ENCODE measurements at places on chromosomes 3 and 15.

- DNase-seq = no peak
Observed at GRCh38 chr3:21913791-21914190, 162.8 kb upstream of the ZNF385D start.

GRCh38 chr3:54653456-54654195 is 274.2 kb downstream of the LRTM1 start:
- DNase-seq = no peak

DNA sequence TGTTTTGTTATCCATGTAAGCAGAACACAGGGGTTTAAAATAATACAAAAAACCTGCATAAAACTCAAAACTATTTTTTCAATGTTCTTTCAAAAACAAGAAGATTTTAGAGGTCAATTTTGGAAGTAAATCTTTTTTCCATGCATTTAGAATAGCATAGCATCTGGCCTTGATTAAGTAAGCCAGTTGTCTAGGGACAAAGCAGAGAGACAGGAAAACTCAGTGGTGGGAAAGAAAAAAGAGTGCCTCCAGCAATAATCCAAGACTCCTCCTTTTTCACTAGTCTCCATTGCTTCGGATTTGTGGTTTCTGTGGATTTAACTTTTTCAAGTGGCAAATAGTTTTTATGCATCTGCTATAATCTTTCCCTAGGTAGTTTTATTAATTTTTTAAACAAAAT is 88.9 kb downstream of the SUCNR1 start:
- DNase-seq = no peak

DNA sequence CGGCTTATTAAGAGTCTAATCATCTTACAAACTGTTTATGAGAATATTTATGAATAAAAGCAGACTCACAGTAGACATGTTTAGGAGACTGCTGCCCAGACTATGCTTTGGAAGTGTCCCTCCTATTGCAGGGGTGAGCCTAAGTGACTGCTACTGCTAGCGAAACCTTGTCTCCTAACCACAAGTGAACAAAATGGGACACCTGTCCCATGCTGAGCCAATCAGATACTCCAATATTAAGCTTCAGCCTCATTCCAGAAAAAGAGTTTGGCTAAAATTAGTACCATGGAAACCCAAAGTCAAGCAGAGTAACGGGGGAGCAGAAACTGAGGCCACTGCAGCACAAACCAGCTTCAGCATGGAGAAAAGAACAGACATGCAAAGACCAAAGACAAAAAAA is 4.6 kb downstream of the DENND6A start:
- no peak for DNase-seq

DNA sequence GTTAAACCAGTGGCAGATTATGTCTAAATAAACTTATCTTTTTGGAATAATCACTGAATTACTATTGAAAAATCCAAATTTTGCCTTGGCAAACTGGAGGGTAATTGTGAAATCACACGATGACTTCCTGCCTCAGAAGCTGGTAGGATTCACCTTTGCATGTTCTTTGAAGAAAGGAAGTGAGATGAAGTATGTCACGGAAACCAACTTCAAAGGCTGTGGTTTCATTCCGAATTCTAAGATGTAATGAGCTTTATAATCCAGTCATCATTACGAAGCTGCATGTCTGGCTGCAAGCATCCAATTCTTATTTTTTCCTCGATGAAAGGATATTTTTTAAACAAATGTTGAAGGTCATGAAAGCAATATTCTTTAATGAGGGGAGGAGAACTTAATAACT is 15.0 kb upstream of the ZBED2 start:
- DNase-seq = no peak

DNA sequence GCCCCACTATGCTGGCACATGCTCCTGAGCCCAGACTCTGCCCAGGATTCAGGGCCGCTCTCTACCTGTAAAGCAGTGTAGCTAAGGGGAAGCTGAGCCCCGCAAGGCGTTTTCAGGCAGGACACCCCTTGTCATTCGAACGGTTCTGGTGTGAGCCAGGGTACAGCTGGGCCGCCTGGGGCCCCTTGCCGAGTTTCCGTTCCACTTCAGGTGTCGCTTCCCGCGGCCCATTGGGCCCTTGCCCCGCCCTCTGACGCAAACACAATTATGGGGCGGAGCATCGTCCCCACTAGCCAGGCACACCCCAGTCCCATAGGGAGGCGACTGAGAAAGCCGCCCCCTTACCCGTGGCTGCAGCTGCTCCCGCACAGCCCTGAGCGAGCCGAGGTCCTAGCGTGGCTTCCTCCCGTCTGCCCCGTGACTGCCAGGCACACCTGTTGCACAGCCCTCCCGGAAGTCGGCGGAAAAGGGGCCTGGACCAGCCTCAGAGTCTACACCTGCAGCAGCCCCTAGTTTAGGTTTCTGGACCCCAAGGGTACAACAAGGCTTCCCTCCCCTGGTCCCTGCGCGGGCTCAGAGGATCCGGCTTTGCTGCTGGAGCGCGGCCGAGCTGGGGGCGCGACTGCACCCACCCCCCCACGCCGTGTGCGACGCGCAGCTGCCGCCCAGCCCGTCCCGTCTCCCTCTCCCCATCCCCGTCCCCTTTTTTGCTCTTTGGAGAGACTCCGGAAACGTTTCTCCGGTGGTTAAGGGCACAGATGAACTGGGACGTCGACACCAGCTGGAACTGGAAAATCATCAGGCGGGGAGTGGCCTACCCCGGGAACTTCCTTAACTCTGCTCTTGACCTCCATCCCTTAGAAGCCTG is at the start of gene PLSCR2:
PLSCR2 (minus strand) TSS at position 412 of the 868 bp plus-strand sequence. CDS start 9,657 bp downstream, outside the sequence.
- peak; percentile 80 for DNase-seq

- no peak for DNase-seq
Observed at GRCh38 chr3:21783839-21784238, 32.8 kb upstream of the ZNF385D start.

- no peak for DNase-seq
Observed at GRCh38 chr3:96991800-96992365, 177.5 kb downstream of the EPHA6 start.

Data from DMS153 (cell line).